EH (cell line): ENCODE measurements at places on chromosomes 5 and 9.
A peak's percentile ranks its signal among the peaks of the same experiment; 100 is the strongest.

DNA sequence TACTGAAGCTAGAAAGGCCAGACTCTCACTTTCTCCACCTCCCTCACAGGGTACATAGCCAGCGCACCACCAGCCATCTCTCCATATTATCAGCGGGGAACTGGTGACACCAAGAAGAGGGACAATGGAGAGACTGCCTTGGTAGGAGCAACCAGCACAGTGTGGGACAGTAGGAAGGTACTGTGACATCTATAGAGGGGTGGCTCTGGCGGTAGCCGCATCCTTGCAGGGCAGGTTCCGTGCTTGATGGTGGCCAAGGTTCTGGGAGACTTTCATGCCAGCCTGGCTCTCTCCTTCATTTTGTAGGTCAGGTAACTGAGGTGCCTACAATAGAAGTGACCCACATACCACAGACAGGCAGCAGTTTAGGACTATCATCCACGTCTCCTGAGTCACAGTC, 65.5 kb upstream of the SMIM23 start:
- DNase-seq = no peak

- no peak for DNase-seq
Measured at GRCh38 chr5:124454081-124454480, 292.4 kb downstream of the ZNF608 start.

DNA sequence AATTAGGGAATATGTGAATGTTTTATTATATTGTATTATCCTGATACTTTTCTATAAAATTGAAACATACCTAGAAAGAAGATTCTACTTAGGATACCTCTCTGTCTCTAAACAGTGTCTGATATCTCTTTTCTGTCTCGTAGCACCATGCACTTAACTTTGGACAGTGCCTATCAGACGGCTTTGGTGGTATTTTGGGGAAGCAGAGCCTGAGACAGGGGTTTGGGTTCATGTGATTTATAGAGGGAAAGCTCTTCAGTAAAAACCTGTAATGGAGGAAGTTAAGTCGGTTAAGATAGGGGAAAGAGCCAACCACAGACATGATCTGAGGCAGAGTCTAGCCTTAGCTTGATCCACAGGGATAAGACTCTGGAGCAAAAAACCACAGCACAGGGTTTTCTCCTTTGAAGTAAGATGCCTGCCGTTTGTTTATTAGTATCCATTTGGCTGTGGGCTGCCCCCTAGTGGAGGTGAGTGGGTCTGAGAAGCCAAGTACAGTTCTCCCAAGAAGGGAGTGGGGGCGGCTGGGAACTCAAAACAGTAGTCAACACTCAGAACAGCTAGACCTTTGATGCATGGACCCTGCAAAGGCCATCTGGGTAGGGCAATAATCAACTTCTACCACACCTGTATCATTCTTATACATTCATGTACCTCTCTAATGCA, 141.2 kb upstream of the ASTN2 start:
- DNase-seq = peak; percentile 45

GRCh38 chr5:125093776-125094175, 347.3 kb upstream of the ZNF608 start:
- peak; percentile 91 for DNase-seq

- DNase-seq = no peak
Measured at GRCh38 chr9:91809581-91810285, 140.3 kb downstream of the ROR2 start.

DNA sequence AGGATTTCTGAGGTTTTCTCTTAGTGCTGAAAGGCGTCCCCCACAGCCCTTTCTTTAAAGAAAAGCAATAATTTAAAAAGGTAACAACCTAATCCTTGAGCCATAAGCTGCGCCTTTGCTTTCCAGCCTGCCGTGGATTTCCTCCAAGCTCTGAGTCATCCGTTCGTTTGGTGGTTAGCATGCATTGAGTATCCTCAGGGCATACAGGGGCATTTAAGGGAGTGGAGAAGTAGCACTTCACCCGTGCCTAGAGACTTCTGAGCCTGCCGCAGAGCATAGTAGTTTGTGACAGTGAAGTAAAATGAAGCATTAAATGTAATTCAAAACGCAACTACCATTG, 892 bp upstream of the TNC start:
- DNase-seq = peak; percentile 96

GRCh38 chr5:133317558-133317957, 265.7 kb downstream of the HSPA4 start:
- DNase-seq = no peak

GRCh38 chr5:133323494-133324457, 272.0 kb downstream of the HSPA4 start:
- DNase-seq = no peak

GRCh38 chr9:20191228-20191840, 402.5 kb upstream of the SLC24A2 start:
- DNase-seq = no peak

DNA sequence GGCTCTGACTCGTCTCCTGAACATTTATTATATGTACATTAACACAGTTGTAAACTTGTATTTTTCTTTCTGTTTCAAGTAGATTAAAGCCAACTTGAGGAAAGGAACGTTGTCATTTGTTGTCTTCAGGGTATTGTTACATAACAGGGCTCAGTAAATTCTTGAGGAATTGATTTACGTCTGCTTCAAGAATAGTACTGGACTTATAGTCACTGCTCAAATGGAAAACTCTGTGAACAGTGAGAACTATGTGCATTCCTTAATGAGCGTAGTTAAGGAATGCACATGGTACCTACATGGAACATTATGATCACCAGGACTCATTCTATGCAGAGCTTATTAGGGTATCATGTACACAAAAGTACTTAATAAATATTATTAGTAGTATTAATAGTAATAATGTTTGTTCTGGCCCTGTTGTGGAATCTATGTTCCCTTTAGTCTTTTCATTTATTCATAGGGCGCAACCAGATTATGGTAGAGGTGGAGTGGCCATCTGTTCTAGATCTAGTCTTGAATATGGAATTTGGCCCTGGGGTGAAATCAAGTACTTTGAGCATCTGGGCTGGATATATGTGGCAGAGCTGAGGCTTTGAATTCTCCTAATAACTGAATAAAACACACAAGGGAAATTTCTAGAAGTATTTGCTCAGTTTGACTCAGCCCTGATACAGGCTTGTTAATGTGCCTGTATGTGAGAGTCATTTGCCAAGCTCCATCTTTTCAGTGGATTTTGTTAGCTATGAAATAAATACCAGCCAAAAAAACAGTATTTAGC, 108.6 kb upstream of the SH3GL2 start:
- peak; percentile 3 for DNase-seq

DNA sequence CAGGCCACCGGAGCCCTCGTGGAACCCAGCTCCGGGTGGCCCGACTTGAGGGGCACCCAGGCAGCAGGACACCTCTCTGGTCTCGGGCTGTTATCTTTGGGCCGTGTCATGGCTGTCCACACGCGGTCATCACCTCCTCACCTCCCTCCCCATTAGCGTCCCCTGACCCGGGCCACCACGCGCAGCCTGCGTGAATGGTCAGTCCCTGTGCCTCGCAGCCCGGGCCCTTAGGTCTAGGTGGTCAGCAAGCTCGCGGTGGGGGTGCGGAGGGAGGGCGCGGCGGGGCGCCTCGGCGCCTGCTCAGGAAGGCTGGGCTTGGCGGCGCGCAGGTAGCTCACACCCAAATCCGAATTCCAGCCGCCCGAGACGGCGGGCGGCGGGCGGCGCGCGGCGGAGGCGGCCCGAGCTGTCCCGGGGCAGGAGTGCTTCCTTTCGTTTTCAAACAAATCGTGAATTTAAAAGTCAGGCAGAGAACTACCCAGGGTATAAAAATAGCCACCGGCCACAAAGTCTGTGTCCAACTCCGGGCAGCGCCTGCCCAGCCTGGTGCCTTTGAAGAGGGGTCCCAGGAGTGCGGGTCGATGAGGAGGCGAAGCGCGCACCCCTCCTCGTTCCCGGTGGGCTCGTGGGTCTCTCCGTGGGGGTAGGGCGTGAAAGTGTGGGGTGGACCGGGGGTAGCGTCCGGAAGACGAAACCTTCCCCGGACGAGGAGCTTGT, 1.0 kb upstream of the RXRA start:
- DNase-seq = peak; percentile 74

DNA sequence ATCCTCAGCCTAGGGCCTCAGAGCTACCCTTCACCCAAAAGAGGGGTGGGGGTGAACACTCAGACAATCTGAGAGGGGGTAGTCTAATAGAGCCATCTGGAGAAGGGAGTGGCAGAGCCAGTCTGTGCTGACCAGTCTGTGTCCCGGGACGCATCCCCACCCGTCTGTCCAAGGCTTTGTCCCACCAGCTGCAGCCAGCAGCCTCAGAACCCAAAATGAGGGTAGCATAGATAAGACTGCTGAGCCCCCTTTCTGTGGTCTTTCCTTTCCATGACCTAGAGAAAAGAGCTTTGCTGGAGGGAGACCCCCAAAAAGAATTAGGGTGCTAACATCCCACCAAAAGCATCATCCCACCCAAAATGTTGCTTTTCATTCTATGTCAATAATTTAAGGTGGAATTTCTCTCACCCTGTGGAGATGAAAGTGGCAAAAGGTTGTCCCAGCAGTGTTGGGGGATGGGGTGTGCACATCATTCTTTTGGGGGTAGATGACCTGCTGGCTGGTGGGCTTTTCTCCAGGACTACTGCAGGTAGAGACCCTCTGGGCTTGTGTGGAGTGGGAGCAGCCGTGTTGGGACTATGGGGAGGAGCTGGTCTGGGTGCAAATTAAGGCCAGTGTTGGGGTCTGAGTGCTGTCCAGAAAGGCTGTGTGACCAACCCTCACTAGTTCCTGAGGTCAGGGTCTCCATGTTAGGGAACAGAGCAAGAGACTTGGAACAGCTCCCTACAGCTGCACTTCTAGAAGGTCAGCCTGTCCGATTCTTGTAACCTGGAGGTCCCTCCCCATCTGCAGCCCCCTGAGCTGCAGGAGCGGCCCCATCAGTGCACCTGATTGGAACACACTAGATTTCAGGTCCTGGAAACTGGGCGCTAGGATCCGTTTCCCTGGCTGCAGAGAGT, 19.9 kb downstream of the URM1 start:
- DNase-seq = no peak

DNA sequence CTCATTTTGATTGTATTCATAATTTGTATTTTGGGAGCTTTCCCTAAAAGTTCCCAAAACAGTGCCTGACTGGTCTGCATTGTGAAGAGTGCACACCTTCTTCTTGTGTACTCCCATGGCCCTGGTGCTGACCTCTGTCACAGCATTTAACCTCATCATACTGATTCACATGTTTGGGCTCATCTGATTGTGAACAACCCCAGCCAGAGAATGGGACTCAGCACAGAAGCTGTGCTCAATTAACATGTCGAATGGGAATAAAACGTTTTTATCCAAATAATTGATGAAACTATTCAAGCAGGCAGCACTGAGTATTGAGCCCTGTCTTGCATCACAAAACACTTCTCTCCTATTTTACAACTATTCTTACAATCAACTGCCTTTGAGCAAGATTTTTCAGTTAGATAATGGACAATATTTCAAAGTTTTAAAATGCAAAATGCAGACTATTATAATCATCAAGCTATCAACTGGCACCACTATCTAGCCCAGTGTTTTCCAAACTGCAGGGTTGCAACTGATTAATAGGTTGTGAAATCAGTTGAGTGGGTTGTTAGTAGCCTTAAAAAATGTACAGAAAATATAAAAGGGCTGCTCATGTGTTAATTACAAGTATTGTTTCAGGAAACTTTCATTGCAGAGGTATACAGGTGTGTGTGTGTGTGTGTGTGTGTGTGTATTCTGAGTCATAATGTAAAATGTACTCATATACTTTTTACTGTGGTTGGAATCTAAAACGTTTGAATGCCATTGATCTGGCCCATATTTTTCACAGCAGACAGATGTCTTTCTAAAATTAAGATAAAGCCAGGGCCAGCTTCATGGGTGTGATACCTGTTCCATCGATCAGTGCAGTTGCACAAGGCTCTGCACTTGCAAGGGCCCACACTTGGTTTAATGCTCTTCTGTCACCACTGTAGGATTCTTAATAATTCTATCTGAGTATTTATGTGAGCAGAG, 190.5 kb downstream of the PIK3R1 start:
- no peak for DNase-seq

DNA sequence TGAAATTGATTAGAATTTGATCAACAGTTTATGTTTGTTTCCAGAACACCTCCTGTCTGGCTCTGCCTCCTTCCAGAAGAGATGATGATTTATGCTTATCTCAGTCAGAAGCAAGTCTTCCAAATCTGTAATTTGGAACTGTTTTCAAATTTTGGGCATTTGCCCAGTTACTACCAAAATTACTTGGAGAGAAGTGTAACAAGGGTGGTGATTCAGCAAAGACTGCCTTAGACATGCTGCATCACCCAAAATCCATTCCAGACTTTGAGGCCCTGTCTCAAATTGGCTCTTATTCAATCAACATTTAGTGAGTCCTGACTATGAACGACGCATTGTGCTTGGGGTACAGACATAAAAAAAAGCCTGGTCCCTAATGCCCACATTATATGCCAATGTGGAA, 89.4 kb downstream of the SH3TC2 start:
- peak; percentile 45 for DNase-seq

DNA sequence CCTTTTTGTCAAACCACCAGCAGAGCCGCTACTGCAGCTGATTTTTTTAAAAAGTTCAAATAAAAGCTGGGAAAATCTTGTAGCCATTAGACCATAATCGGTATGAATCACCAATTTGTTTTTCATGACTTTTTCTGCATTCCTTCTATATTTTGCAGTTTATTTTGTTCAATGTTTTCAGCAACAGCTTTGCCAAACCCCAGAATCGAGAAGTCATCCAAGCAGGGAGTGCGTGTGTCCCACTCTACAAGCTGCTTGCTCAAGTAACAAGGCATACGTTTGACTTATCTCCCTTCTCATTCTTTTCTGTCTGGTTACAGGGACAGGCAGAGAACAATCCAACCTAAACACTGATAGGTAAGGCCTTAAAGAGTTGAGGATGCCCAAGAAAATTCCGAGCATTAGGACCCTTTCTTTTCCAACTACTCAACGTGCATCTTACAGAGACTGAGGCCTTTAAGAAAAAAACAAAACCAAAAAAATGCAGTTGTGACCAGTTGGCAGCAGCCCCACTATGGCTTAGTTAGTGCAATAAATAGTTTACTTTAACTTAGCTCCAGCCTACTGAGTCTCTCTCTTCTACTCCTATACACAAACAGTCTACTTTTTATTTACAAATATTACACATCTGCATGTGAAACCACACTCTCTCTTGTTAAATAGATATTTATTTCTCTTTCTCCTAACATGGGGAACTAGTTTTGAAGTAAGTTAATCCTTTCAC, 134.7 kb upstream of the SLIT3 start:
- DNase-seq = peak; percentile 29

GRCh38 chr5:74546796-74547195, 93.7 kb downstream of the ENC1 start:
- peak; percentile 70 for DNase-seq
